ENCODE measurements at places on chromosomes 4 and X.
A peak's percentile ranks its signal among the peaks of the same experiment; 100 is the strongest.

- H3K4me3 ChIP-seq = no peak overlapping the region
- H3K27ac ChIP-seq = no peak overlapping the region
- no peaks in the 10 kb centered on the region for H3K36me3 ChIP-seq
- peaks cover 25% of the 10 kb centered on the region for H3K4me1 ChIP-seq
Measured at GRCh38 chr4:123553733-123554637, 157.4 kb downstream of the SPRY1 start.

DNA sequence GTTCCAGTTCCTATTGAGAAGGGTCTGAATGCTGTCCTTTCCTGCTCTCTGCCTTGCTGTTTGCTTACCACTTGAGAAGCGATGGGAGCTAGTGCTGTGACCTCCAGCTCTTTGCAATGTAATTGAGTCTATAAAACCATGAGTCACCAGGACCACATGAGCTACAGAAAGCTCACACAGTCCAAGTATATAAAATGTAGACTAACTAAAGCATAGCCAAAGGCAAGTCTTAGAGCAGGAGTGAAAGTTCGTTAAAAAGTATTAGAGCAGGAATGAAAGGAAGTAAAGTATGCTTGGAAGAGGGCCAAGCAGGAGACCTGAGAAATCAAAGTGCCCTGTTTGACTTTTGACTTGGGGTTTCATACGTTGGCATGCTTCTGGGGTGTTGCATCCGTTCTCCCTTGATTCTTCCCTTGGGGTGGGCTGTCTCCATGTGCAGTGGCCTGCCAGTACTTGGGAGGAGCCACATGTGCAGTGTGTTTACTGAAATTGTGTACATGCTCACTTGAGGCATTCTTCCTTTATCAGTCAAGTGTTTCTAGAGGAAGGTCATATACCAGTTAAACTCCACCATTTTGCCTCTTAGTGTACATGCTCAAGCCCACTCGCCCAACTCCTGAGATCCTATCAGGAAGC, 71.3 kb upstream of the KIT start:
- no peak overlapping the region for H3K27ac ChIP-seq
- no peaks in the 10 kb centered on the region for H3K4me1 ChIP-seq
- no peak overlapping the region for H3K4me3 ChIP-seq
- H3K36me3 ChIP-seq = no peaks in the 10 kb centered on the region
- DNase-seq = no peak
- H3K27me3 ChIP-seq = no peaks in the 10 kb centered on the region

- no peak overlapping the region for H3K4me3 ChIP-seq
- H3K27me3 ChIP-seq = no peaks in the 10 kb centered on the region
- H3K36me3 ChIP-seq = peaks cover 27% of the 10 kb centered on the region
- H3K27ac ChIP-seq = no peak overlapping the region
- no peaks in the 10 kb centered on the region for H3K4me1 ChIP-seq
Measured at GRCh38 chr4:105451346-105451745, 22.5 kb downstream of the PPA2 start.

DNA sequence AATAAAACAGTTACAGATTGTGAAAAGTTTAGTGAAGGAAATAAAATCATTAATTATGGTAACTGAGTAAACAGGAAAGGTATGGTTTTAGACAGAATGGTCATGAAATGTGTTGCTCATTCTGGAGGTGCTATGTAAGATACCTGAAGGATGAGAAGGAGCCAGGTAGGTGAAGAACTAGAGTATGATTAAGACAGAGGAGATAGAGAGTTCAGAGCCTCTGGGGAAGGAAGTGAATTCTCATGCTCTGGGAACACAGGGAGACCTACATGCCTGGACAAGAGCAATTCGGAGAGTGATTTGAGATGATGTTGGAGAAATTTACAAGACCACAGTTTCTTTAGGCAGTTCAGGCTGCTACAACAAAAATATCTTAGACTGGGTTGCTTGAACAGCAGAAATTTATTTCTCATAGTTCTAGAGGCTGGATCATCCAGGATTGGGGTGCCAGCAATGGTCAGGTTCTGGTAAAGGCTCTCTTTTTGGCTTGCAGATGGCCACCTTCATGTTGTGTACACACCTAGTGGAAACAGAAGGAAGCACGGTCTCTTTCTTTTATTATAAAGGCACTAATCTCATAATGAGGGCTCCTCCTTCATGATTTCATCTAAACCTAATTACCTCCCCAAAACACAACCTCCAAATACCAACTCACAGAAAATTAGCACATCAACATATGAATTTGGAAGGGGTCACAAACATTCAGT, 1416.1 kb downstream of the PCDH7 start:
- no peak overlapping the region for H3K4me3 ChIP-seq
- H3K27ac ChIP-seq = no peak overlapping the region
- H3K4me1 ChIP-seq = no peaks in the 10 kb centered on the region
- H3K27me3 ChIP-seq = no peaks in the 10 kb centered on the region

- no peaks in the 10 kb centered on the region for H3K36me3 ChIP-seq
- peaks cover 25% of the 10 kb centered on the region for H3K4me1 ChIP-seq
- no peak for DNase-seq
- H3K27ac ChIP-seq = no peak overlapping the region
- H3K27me3 ChIP-seq = no peaks in the 10 kb centered on the region
- no peak overlapping the region for H3K4me3 ChIP-seq
Measured at GRCh38 chr4:168600796-168601583, 104.1 kb downstream of the PALLD start.

- H3K4me1 ChIP-seq = no peaks in the 10 kb centered on the region
- H3K4me3 ChIP-seq = no peak overlapping the region
- H3K27ac ChIP-seq = no peak overlapping the region
- no peaks in the 10 kb centered on the region for H3K36me3 ChIP-seq
- H3K27me3 ChIP-seq = no peaks in the 10 kb centered on the region
Measured at GRCh38 chr4:176794151-176794550, 1.4 kb upstream of the VEGFC start.

DNA sequence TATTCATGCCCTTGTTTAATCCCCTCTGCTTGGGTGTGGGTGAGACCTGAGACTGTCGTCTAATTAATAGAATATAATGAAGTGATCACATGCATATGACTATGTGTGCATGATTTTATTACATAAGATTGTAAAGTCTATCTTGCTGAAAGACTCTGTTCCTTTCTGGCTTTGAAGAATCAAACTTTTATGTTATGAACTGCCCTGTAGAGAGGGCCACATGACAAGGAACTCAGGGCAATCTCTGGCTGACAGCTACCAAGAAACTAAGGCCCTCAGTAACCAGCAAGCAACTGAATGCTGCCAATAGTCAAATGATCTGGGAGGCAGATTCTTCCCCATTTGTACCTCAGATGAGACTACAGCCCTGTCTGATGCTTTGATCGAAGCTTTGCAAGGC, 13.5 kb downstream of the TSPAN7 start:
- H3K27me3 ChIP-seq = no peaks in the 10 kb centered on the region
- no peaks in the 10 kb centered on the region for H3K4me1 ChIP-seq
- no peak overlapping the region for H3K4me3 ChIP-seq
- no peak for DNase-seq
- H3K36me3 ChIP-seq = no peaks in the 10 kb centered on the region

DNA sequence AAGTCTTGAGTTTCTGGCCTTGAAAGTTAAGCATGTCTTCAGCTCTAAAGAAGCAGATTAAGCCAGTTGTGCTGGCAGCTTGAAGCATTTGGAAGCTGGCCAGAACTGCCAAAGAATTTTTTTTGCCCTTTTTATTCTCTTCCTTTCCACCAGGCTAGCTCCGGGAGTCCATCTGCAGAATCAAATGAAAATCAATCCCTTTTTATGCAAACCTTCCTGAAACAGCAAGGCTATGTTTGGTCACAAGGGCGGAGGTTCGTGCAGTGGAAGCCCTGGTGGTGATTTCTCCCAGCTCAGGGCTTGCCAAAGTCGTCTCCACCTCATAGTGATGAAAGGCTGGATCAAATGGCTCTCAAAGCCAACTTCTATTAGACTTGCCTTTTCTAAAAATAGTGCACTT, 21.6 kb upstream of the C4orf54 start:
- no peaks in the 10 kb centered on the region for H3K27me3 ChIP-seq
- H3K36me3 ChIP-seq = no peaks in the 10 kb centered on the region
- peak overlapping the region; percentile 73 for H3K27ac ChIP-seq
- H3K4me1 ChIP-seq = peaks cover 8% of the 10 kb centered on the region

- no peaks in the 10 kb centered on the region for H3K27me3 ChIP-seq
- H3K4me1 ChIP-seq = no peaks in the 10 kb centered on the region
- peak overlapping the region; percentile 57 for H3K4me3 ChIP-seq
- H3K36me3 ChIP-seq = no peaks in the 10 kb centered on the region
Measured at GRCh38 chr4:139014371-139015268, 961 bp upstream of the NOCT start.

DNA sequence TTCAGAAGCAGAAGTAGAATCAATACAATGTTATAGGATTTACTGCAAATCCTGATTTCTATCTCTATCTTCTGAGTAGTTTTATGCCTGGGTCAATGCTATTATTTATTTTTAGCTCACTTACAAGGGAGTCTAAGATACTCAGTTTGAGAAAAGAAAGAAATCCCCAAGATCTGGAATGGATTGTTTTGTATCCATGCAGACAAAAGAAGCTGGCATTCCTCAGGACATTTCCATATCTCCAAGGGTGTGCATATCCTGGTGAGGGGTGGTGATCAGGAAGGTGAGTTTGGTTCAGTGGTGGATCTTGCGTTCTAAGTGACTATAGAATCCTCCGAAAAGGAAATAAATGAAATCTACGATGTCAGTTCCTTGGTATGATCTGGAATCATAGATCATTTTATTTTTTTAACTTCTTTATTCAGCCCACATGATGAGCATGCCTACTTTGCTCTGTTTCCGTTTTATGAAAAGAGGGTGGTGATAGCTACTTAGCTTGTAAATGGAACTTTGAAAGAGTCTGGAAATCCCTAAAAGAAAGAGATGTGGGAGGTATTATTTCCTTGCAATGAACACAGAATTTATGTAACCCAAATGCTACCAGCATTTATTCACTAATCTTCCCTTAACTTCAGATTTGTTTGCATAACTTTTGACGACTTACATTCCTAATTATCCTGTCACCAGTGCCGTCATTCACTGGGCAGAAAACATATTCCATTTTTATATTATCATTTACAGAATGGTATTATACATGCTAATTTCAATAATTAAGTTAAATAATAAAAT, 81.1 kb upstream of the RAPGEF2 start:
- H3K4me3 ChIP-seq = no peak overlapping the region
- H3K27ac ChIP-seq = no peak overlapping the region
- no peaks in the 10 kb centered on the region for H3K4me1 ChIP-seq

DNA sequence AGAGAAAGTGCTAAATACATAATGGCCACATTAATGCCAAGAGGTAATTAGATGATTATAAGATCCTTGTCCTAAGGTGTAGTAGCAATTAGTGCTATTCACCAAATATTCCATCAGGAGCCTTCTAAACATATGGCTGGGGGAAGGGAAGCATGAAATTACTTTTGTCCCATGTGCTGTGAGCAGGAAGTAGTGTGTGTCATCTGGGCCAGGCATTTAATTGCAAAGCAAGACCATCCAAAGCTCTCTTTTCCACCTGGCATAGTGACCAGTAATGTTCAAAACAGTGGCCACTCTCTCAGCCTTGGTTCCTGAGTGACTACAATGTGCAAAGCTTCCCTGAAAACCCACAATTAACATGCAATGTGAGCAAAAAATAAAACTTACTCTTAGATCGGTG, 144.2 kb upstream of the FAM241A start:
- no peak overlapping the region for H3K4me3 ChIP-seq
- no peak overlapping the region for H3K27ac ChIP-seq
- no peaks in the 10 kb centered on the region for H3K4me1 ChIP-seq
- H3K27me3 ChIP-seq = no peaks in the 10 kb centered on the region
- DNase-seq = no peak

GRCh38 chr4:186079694-186080093, 10.7 kb downstream of the TLR3 start:
- no peak overlapping the region for H3K27ac ChIP-seq
- DNase-seq = no peak
- no peak overlapping the region for H3K4me3 ChIP-seq
- no peaks in the 10 kb centered on the region for H3K4me1 ChIP-seq

DNA sequence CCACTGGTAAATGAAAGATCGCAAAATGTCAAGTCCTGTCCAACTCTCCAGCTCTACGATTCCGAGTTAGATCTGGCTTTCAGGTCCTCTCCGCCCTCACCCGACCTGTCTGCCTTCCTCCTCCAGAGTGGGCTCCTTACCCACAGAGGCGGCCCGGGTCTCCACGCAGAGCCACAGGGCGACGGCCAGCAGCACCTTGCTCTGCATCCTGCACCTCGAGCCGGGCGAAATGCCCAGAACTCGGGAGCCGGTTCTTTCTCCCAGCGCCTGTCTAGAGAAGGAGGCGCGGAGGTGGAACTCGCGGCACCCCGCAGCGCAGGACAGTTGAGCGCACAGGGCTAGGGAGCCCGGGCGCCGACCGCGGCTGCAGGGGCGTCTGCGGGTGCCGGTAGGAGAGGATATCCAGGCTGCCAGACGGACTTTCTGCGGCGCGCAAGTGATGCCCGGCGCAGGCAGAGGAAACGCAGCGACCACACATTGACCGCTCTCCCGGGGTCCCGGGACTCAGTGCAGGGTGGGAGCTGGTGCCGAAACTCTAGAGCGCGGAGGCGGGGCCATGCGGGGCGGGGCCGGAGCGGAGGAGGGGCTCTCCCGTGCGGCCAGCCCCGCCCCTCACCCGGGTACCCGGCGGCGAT, at the start of gene KDR:
Gene KDR (minus strand): TSS at position 509 of the 635 bp plus-strand sequence. CDS start 302 bp downstream, at position 207.
- peak within 1 kb of the TSS; percentile 18 for H3K27ac ChIP-seq
- H3K4me3 ChIP-seq = peak within 1 kb of the TSS; percentile 39
- peaks cover 16% of the 10 kb centered on the region for H3K4me1 ChIP-seq
- H3K36me3 ChIP-seq = no peaks in the 10 kb centered on the region
